Stimulated activated CD8-positive, alpha-beta memory T cell treated with anti-CD3 and anti-CD28 coated beads, Interleukin-15, amount 100 ng/mL, for 4 hours (primary cell): ENCODE measurements at places on chromosomes 4 and X.

GRCh38 chrX:132956421-132957210 lies 1.8 kb downstream of the HS6ST2 start:
- DNase-seq = no peak

DNA sequence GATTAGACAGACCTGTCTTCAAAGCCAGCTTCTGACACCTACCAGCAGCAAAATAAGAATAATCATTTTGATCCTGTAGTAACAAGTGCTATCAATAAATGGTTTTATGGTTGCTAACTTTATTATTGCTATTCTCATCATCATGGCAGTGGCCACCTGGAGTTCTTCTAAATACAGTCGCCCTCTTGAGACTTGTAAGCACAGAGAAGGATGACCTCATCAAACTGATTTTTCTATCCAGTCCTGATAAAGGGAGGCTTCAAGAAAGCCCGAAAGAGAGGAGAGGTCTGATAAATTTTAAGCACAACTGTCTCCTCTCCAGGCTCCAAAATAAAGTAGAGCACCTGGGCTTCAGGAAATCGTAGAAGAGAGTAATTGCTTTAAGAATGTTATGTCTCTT lies 286.4 kb downstream of the USP46 start:
- no peak for DNase-seq

- no peak for DNase-seq
Measured at GRCh38 chrX:80513625-80514024, 93.4 kb downstream of the TENT5D start.

DNA sequence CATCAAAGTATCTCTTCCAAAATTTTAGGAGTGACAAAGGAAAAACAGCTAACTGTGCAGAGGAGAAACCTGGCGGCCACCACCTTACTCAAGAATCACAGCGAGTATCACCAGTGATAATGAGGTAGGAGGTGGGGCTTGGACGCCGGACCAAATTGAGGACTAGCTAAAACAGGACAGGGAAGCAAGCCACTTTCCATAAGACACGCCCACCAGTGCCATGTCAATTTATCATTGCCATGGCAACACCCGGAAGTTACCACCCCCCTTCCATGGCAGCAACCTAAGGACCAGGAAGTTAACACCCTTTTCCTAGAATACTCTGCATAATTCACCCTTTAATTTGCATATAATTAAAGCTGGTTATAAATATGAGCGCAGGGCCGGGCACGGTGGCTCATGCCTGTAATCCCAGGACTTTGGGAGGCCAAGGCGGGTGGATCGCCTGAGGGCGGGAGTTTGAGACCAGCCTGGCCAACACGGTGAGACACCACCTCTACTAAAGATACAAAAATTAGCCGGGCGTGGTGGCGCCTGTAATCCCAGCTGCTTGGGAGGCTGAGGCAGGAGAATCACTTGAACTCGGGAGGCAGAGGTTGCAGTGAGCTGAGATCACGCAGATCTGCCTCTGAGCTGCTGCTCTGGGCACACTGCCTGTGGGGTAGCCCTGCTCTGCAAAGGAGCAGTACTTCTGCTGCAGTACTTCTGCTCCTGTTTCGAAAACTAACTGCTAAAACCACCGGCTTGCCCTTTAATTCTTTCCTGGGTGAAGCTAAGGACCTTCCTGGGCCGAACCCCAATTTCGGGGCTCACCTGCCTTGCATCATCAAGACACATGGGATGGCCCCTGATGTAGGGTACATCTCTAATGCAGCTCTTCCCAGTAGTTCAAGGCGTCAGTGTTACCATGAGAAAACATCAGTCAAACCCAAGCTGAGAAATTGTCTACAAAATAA lies 116.7 kb downstream of the HMX1 start:
- no peak for DNase-seq

DNA sequence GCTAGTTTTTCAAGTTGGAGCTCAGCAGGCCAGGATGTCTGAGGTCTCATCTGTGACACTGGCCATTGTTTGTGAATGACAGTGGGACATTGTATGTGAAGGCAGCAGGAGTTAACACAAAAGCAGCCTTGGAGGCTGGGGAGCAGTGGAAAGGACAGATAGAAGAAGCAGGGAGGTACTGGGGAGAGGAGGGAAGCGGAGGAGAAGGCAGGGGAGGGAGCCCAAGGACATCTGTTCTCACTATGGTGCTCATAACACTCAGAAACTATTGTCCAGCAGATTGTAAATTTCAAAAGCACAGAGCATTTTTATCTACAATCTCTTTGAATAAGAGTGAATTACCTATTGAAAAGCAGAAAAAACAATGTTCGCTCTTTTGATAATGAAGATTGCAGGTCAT lies 253.6 kb upstream of the DIPK2B start:
- DNase-seq = no peak

- DNase-seq = no peak
Measured at GRCh38 chrX:69298466-69299140, 133.3 kb upstream of the PJA1 start.

GRCh38 chr4:140056015-140056414 lies 98.0 kb downstream of the MAML3 start:
- no peak for DNase-seq
